ENCODE measurements at places on chromosomes 1 and 21.

- DNase-seq = no peak
These were observed 456 bp downstream of the TOMM40L start for GRCh38 chr1:161226320-161226711.

DNA sequence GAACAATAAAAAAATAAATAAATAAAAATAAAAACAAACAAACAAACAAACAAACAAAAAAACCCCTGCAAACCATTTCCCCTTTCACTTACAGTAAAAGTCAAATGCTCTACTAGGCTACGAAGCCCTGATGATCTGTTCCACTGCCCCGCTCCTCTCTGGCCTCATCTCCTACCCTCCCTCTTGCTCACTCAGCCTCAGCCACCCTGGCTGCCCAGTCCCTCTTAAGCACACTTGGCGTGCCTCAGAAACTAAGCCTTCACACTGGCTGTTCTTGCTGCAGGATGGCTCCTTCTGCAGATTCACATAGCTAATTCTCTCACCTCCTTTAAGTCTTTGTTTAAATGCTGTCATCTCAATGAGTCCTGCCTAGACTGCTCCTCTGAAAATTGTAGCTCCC lies 30.8 kb upstream of the UHMK1 start:
- no peak for DNase-seq

GRCh38 chr1:100325415-100326324 lies 26.6 kb upstream of the CDC14A start:
- DNase-seq = no peak

- no peak for DNase-seq
These were observed 33.5 kb downstream of the KCNC4 start for GRCh38 chr1:110243574-110243973.

GRCh38 chr1:51070640-51071039 lies 31.4 kb upstream of the C1orf185 start:
- no peak for DNase-seq

All from NCI-H1436 treated with DMSO at 0.1 percent for 48 hours (cell line).